ENCODE measurements at places on chromosomes 3 and 15.

- DNase-seq: no peak
Measured at GRCh38 chr3:124847051-124847450, 40.1 kb downstream of the ITGB5 start.

DNA sequence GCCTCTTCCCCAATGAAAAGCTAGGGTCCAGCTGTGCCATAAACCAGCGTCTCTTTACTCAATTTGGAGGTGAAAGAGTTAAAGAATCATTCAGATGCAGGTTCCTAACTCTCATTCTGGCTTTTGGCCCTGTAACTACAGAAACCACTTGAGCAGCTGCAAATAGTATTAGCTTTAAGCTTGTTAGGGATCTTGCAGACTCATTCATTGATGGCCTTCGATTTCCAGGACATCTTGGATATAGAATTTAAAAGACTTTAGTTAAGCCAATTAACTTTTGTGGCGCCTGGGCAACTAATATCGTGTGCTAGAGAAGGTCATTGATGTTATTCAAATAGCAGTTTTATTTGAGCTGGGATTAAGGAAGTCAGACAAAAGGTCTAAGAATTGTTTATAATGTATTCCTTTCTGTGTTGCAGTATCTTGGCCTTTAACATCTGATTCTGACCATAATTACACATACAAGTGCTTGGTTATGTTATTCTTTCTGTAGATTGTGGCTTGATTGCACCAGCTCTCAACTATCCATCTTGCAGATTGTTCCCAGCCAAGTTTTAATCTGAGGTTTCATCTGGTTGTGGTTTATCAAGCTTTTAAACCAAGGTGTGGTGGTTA lies 185.3 kb downstream of the CACNA2D3 start:
- DNase-seq: no peak

- DNase-seq: no peak
Measured at GRCh38 chr15:74868059-74868458, 5.1 kb downstream of the SCAMP2 start.

- DNase-seq: no peak
Measured at GRCh38 chr3:164094546-164094945, 983.8 kb downstream of the SI start.

GRCh38 chr15:41423979-41424659 lies 7.2 kb downstream of the RTF1 start:
- DNase-seq: no peak

DNA sequence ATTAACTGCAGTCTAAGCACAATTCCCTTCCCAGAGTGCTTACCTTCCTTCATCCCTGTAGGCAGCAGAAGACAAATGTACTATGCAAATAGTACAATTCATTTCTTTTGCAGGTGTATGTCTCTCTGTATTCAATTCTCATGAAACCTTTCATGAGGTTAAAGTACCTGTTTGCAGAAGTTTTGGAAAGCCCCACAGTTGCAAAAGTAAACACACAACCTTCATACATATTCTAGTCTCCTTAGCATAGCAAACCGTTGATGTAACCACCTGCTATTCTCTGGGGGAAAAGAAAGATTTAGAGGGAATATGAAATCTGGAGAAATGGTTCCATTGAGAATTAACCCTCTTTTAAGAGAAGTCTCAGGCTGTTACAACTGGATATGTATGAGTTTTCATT lies 200.3 kb upstream of the SUCLG2 start:
- DNase-seq: no peak

DNA sequence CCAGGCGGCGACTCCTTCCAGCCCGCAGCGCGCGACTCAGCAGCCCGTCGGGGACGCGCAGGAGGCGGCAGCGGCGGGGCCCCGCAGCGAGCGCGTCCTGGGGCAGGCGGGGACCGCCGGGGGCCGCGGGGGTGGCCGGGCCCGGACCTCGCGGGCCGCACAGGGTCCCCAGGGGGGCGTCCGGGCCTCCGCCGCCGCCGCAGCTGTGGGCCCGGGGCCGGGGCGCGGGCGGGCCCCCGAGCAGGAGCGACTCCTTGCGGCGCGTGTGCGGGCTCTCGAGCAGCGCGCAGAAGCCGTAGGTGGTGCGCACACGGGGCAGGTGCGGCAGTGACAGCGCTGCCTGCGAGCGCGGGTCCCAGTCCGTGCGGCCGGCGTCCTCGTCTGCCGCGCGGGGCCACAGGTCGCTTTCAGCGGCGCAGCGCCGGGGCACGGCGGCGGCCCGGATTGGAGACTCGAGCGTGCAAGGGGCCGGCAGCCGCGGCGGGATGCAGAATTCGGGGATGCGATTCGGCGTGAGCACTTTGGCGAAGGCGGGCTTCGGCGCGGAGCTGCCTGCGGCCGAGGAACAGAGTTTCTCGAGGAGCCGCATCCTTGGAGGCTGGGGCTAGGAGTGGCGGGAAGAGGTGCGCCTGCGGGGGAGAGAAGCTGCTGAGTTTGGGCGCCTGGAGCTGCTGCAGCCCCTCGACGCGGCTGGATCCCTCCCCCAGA lies 535 bp downstream of the C2CD4B start:
- DNase-seq: peak; percentile 82

DNA sequence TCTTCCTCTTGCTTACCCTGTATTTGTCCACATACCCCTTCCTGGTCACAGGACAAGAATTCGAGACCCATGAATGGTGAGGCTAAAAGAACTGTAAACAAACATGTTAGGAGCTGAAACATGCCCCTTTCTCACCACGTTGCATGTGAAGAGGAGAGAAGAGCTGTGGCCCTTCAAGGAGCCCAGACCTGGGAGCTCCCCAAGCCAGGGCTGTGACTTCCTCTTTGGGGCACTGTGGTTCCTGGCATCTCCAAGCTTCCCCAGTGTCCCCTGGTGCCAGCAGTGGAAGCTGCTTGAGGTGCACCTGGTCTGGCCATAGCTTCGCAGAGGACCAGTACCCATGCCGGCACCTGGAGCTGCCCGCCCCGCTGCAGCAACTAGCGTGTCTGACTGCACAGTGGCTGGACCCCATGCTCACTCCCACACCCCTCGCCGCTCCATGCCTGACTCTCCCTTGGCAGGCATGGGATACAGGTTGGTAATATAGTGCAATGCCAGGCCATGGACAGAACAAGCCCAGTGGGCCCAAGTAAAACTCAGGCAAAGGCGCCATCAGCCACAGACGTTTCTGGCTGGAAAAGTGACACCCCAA lies 9.9 kb downstream of the SPCS1 start:
- no peak for DNase-seq

DNA sequence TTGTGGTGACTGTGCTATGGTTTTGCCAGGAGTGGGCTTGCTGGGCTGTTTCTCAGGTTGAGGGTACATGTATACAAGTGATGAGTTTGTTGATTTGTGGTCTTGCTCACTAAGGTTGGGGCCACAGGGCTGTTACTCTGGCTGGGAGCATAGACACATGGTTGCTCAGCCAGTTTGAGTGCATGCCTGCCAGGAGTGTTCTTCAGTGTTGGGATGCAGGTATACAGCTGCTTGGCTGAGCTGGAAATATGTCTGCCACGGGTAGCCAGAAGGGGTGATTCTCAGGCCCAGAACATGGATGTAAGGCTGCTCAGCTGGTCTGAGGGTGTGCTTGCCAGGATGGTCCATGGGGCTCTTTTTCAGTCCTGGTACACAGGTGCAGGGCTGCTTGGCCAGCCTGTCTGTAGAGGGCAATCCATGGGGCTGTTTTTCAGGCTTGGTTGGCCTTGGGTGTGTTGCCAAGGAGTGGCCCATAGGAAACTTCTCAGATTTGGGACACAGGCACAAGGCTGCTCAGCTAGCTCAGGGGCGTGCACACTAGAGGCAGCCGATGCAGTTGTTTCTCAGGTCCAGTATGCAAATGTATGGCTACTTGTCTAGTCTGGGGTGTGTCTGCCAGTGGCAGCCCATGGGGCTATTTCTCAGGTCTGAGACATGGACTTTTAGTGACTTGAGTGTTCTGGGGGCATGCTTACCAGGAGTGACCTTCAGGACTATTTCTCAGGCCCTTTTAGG lies 5.3 kb upstream of the ARHGAP31 start:
- DNase-seq: no peak

DNA sequence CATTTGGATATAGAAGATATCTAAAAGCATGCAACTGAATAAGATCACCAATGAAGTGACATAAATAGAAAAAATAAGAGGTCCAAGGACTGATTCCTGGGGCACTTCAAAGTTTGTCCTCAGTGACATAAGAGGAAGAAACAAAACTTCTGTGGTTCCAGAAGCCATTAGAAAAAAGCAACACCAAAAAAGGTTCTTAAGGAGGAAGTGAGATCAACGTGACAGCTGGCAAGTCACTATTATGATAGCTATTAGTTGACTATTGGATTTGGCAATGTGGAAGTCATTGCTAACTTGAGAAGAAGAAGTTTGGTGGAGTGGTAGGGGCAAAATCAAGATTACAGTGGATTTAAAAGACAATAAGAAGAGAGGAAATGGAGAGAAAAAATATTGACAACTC lies 1098.3 kb downstream of the NAALADL2 start:
- no peak for DNase-seq

All from aorta (tissue), 5 donors.